ENCODE measurements at places on chromosomes 2 and 18. TPM values are rescaled to one million over a fixed set of nuclear protein-coding genes. Genes with fewer than 3 reads are reported as not detected.

IL36B gene
- polyA plus RNA-seq, result not detected

GRCh38 chr2:8225266-8225665, 456.6 kb upstream of the ID2 start:
- H3K4me3 ChIP-seq, result no peak overlapping the region
- H3K27ac ChIP-seq, result no peak overlapping the region
- peaks cover 3% of the 10 kb centered on the region for H3K4me1 ChIP-seq
- no peaks in the 10 kb centered on the region for H3K36me3 ChIP-seq
- no peaks in the 10 kb centered on the region for H3K27me3 ChIP-seq
- DNase-seq, result no peak

DNA sequence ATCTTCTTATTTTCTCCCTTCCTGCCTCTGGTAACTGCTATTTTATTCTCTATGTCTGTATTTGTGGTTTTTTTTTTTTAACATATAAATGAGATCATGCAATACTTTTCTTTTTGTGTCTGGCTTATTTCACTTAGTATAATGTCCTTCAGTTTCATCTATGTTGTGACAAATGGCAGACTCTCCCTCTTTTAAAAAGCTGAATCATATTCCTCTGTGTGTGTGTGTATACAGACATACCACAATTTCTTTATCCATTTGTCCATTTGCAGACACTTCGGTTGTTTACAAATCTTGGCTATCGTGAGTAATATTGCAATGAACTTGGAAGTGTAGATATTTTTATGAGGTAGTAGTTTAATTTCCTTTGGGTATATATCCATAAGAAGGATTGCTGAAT, 7.0 kb downstream of the GTF2A1L start:
- H3K27ac ChIP-seq, result no peak overlapping the region
- no peaks in the 10 kb centered on the region for H3K27me3 ChIP-seq

TEKT4 gene
- not detected for polyA plus RNA-seq

NCKAP5 gene
- 2.7 TPM for polyA plus RNA-seq

DNA sequence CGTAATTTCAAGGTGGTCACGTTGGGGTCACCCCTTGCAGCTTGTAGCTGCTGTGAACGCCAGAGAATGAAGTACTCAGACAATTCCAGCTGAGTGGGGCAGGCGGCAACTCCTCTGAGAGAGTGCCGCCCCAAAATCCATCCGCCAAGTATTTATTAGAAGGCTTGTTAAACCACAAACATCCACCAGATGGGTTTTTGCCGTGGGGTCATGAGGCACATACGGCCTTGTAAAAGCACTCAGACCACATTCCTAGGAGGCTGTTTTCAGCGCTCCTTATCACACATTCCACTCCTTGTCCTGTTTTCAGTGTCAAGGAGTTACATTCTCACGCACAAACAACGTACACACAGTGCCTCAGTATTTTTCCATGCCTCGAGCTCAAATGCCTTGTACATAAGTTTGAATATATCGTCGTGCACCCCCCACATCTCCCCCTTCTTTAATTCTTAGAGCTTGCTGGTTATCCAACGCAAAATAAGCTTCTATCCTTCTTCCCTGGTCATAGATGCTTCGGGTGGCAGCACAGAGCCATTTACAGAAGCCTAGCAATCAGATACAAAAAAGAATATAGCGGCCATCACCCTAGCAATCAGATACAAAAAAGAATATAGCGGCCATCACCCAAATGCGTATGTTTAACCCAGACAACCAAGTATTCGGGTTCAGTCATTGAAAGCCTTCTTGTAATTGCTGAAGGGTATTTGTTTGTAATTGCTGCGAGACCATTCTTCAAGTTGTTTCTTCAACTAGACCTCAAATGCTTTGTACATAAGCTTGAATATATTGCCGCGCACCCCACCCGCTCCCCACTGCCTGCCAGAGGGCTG, 7.3 kb downstream of the ALPP start:
- peaks cover 3% of the 10 kb centered on the region for H3K4me1 ChIP-seq
- no peak overlapping the region for H3K4me3 ChIP-seq
- H3K27me3 ChIP-seq, result peaks cover 80% of the 10 kb centered on the region
- H3K27ac ChIP-seq, result no peak overlapping the region
- no peaks in the 10 kb centered on the region for H3K36me3 ChIP-seq
- peak; percentile 81 for DNase-seq

DNA sequence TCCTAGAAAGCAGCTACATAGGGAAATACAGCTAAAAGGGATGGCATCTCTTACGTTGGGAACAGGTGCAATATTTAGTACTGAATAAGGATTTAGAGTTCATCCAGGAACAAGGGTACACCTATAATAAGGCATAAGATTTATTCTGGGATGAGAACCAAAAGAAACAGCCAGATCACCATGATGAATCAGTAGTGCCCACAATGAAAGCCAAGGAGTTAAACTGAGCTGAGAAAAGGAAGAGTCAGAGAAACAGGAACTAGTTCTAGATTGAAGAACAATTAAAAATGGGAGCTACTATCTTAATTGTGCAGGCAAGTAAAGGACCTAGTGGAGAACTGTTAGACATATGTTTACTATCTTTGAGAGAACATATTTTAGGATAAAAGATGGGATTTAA, 692.3 kb downstream of the LRP1B start:
- no peak overlapping the region for H3K4me3 ChIP-seq
- H3K4me1 ChIP-seq, result no peaks in the 10 kb centered on the region
- no peaks in the 10 kb centered on the region for H3K36me3 ChIP-seq
- DNase-seq, result no peak
- H3K27ac ChIP-seq, result no peak overlapping the region

DNA sequence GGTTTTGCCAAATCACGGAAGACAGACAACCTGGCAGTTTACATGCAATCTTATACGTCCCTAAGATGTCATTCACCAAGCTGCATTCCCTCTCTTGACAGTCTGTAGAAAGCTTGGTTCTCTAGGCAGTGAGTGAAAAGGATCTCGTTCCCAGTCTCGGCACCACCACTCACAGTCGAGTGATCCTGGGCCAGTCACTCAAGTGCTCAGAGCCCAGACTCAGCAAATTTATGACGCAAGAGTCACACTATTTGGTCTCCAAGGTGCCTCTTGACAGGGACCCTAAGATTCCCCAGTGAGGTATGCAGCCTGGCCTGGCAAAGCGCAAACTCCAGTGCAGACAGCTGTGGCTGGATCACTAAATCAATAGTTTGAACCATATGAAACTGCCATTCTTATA, 77.9 kb downstream of the EIPR1 start:
- no peak for DNase-seq
- H3K27ac ChIP-seq, result no peak overlapping the region
- no peaks in the 10 kb centered on the region for H3K4me1 ChIP-seq
- no peaks in the 10 kb centered on the region for H3K27me3 ChIP-seq
- no peak overlapping the region for H3K4me3 ChIP-seq

CCBE1 gene
- polyA plus RNA-seq, result 64.8 TPM

GRCh38 chr2:59019566-59020159, 778.5 kb upstream of the FANCL start:
- no peak overlapping the region for H3K27ac ChIP-seq
- no peak overlapping the region for H3K4me3 ChIP-seq
- no peaks in the 10 kb centered on the region for H3K4me1 ChIP-seq
- DNase-seq, result no peak
- H3K36me3 ChIP-seq, result no peaks in the 10 kb centered on the region

GRCh38 chr2:191441496-191442214, 196.5 kb downstream of the MYO1B start:
- no peaks in the 10 kb centered on the region for H3K27me3 ChIP-seq
- H3K4me3 ChIP-seq, result no peak overlapping the region
- H3K36me3 ChIP-seq, result no peaks in the 10 kb centered on the region
- DNase-seq, result peak; percentile 27
- no peak overlapping the region for H3K27ac ChIP-seq

GRCh38 chr2:149061133-149061745, 22.7 kb downstream of the LYPD6B start:
- peaks cover 4% of the 10 kb centered on the region for H3K4me1 ChIP-seq
- H3K4me3 ChIP-seq, result no peak overlapping the region
- H3K27me3 ChIP-seq, result no peaks in the 10 kb centered on the region
- no peaks in the 10 kb centered on the region for H3K36me3 ChIP-seq
- DNase-seq, result no peak

KRTCAP3 gene
- 1.1 TPM for polyA plus RNA-seq

SH3RF3 gene
- polyA plus RNA-seq, result 5.3 TPM

DNA sequence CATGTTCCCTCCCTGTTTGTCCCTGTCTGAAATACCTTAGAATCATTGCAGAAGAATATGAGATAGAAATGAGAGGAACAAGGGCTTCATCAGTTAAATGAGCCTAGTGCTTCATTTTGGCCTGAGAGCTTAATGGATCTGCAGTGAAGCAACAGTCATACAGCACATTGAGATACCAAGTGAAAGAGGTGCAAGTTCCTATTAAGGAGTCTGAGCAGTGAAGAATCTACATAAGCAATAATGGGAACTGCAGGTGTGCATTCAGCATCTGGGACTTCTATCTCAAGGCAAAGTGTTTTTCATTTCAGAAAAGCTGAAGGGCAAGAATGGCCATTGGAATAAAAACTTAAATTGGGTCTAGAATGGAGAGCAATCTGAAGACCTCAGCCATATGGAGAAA, 323.2 kb upstream of the SLC39A10 start:
- no peak overlapping the region for H3K27ac ChIP-seq
- DNase-seq, result no peak
- no peak overlapping the region for H3K4me3 ChIP-seq
- no peaks in the 10 kb centered on the region for H3K36me3 ChIP-seq

- no peaks in the 10 kb centered on the region for H3K36me3 ChIP-seq
- H3K27ac ChIP-seq, result no peak overlapping the region
- H3K27me3 ChIP-seq, result no peaks in the 10 kb centered on the region
- DNase-seq, result peak; percentile 38
- H3K4me3 ChIP-seq, result peak overlapping the region; percentile 43
These were observed 3.5 kb downstream of the NBEAL1 start for GRCh38 chr2:203018181-203018580.

DNA sequence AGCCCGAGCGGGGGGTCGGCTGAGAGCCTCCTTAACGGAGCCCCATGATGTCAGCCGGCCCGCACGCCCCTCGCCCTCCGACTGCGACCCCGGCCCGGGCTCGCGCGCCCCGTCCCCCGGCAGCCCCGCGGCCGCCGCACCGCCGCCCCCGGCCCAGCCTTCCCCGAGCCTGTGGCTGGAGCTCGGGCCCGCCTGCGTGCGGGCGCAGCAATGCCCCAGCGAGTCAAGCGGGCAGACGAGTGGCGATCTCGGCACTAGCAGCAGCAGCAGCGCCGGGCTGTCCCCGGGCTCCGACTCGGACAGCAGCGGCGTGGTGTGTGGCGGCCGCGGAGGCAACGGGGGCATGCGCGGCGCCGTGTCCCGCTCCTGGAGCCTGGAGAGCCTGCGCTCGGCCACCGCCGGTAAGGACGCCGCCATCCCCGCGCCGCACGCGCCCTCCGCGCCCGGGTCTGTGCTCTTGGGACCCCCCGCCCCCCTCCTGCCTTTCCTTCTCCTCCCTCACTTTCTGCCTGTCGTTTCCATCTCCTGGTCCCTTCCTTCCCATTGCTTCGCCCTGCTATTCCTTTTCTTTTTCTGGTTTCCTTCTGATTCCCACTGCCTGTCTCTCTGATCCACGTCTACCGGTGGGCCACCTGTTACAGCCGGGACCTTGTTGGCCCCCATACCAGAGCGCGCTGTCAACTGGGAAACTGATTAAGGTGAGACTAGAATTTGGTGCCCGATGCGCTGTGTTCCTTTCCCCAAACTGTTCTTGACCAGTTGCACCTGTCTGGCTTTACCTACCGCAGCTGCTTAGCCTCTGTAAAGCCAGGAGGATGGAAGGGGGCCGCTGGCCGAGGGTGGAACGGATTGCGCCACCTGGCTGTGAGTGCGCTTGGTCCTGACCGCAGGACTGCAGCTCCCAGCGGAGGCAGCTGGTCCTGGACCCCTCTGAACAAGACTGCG, 127.4 kb downstream of the ARHGEF4 start:
- H3K4me3 ChIP-seq, result no peak overlapping the region
- DNase-seq, result no peak
- no peak overlapping the region for H3K27ac ChIP-seq
- peaks cover 40% of the 10 kb centered on the region for H3K27me3 ChIP-seq
- H3K4me1 ChIP-seq, result no peaks in the 10 kb centered on the region

DNA sequence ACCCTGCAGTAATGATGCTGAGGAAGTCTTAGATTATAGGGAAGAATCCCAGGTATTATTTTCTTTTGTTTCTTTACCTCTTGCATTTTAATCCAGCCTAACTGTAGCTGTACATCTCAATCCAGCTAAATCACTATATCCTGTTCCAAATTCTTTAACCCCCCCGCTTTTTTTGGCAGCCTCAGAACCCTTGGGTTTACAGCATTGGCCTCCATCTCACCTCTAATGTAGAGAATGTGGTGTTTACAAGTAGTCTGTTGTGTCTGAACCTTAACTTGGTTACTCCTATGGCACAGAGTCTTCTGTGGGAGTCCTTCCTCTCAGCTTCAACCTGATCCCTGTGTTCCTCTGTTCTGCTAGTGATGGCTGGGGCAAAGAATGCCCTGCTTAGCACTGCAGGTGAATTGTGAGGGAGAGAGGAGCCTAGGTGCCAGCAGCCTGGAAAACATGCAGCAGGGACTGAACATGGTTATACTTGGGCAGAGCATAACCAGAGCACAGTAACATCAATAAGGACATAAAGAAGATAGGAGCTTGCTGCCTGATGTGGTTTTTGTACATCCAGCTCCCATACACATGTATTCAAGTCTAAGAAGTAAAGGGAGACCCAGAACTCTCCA, 130.2 kb downstream of the FAM124B start:
- peaks cover 2% of the 10 kb centered on the region for H3K27me3 ChIP-seq
- H3K4me1 ChIP-seq, result peaks cover 4% of the 10 kb centered on the region
- no peaks in the 10 kb centered on the region for H3K36me3 ChIP-seq
- DNase-seq, result no peak
- no peak overlapping the region for H3K4me3 ChIP-seq
- no peak overlapping the region for H3K27ac ChIP-seq

GRCh38 chr2:68594674-68595492, 48.5 kb upstream of the PROKR1 start:
- peaks cover 2% of the 10 kb centered on the region for H3K27me3 ChIP-seq
- peak; percentile 56 for DNase-seq
- no peak overlapping the region for H3K4me3 ChIP-seq
- no peaks in the 10 kb centered on the region for H3K4me1 ChIP-seq

- no peak for DNase-seq
- H3K36me3 ChIP-seq, result no peaks in the 10 kb centered on the region
- peaks cover 27% of the 10 kb centered on the region for H3K27me3 ChIP-seq
- H3K27ac ChIP-seq, result no peak overlapping the region
- no peaks in the 10 kb centered on the region for H3K4me1 ChIP-seq
- H3K4me3 ChIP-seq, result no peak overlapping the region
These were observed 27.2 kb downstream of the CROCC2 start for GRCh38 chr2:240933048-240933965.

DNA sequence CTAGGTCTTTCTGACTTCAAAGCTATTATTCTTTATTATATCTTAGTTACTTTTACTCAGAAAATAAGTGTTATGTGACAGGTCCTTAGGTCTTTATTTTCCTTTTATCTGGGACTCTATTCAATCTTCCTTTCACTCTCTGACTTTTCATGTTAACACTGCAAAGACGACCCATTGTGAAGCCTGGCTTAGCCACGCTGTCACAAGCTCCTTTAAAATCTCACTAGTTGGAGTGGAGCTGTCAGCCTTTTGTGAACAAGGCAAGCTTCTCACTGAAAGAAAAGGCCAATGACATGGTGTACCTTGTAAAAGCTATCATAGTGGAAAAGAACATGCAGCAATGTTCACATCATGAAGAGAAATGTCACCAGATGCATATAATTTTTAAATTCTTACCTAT, 1130.7 kb upstream of the FAM98A start:
- H3K27ac ChIP-seq, result no peak overlapping the region
- H3K36me3 ChIP-seq, result no peaks in the 10 kb centered on the region
- H3K4me1 ChIP-seq, result no peaks in the 10 kb centered on the region
